ENCODE measurements at places on chromosomes 13 and 19.

DNA sequence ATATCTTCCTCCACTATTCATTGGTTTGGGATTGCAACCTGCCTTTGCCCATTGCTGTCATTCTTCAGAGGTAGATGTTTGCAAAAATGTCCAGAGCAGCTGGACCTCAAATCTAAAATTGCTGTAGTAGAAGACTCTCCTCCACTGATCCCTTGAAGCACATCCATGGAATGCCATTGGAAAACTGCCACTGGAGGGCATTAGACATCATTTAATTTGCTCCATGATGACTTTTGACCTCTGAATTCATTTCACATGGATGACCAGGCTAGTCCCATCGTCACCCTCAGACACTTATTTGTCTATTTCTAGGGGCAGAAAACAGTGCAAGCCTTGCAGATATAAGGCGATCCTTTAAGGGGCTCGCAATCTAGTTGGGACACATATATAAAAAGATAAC is 33.9 kb upstream of the FLT1 start:
- no peak for DNase-seq

DNA sequence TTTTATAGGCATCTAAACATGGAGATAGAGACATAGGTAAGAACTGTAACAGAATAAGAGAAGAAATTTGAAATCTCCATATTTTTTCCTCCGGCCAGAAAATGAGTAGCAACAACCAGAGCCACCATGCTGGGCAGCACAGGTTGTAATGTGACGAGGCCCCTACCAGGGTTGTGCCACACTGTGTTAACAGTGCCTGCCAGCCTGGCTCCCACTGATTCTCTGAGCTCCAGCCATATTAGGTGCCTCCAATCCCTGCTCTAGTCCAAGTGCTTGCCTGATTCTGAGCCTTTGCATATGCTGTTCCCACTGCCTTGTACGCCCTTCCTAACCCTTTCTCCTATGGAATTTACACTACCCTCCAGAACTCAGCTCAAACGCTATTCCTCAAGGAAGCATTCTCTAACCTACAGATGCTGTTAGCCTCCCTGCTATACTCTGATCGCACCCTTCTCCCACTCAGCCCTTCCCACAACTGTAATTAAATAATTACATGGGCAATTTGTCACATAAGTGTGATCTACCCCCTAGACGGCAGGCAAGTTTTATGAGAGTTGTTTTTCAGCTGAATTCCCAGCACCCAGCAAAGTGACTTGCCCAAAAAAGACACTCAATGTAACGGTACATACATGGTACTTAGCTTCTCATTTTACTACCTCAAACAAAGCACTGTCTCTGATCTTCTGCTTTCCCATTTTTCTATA is 37.6 kb upstream of the STARD13 start:
- no peak for DNase-seq

DNA sequence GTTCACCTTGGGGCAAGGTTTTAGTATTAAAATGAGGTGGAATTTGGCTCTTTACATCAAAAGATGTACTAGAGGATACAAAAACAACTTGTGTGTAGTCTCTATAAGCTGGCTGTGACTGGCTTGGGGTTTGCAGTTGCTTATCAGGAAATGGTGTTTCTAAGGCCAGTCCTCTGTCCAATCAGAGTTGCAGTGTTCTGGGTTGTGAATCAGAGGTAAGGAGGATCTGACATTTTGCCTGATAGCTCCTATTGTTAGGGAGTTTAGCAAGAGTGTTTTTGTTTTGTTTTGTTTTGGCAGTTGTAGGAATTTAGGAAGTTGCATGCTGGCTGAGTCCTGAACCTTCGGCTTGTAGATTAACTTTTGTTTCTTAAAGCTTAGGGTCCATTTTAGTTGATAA is 20.1 kb upstream of the ESD start:
- DNase-seq: peak; percentile 38

- no peak for DNase-seq
Observed at GRCh38 chr19:1394252-1395193, 6.8 kb downstream of the GAMT start.

GRCh38 chr19:1747285-1748114 is 5.8 kb upstream of the ONECUT3 start:
- peak; percentile 73 for DNase-seq

DNA sequence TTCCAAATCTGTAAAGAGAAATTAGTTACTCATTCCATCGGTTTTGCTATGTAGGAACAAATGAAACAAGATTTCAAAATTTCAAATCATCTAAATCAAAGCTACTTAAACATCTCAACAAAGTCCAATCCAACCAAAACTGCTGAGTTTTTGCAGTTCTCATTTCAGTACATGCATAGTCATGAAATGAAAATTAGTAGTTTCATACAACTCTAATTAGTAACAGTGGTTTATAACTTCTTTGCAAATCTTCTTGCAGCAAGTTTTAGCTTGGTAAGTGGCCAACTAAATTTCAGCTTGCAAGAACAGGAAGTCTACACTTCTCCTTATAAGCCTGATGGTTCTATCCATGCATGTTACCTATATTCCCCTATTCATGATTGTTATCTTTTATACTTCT is 75.6 kb downstream of the SPRY2 start:
- peak; percentile 7 for DNase-seq

DNA sequence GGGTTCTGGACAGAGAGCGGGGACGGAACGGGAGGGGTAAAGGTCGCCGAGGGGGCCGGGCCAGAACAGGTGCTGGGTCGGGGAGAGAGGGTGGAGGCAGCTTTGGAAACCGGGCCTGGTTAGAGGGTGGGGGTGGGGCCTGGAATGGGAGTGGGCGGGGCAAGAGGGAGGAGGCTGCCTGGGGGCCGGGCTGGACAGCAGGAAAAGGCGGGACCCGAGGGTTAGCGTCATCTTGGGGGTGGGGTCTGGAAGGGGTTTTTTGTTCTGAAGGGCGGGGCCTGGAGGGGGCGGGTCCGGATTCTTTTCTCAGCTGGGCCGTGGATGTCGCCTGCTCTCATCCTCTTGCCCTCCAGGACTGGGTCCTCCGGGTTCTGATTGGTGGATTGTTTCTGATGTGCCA is 4.3 kb upstream of the ZNF813 start:
- DNase-seq: peak; percentile 28

GRCh38 chr13:33940898-33941297 is 122.9 kb downstream of the RFC3 start:
- peak; percentile 35 for DNase-seq

- peak; percentile 80 for DNase-seq
Observed at GRCh38 chr13:39417643-39418042, 185.3 kb downstream of the LHFPL6 start.

DNA sequence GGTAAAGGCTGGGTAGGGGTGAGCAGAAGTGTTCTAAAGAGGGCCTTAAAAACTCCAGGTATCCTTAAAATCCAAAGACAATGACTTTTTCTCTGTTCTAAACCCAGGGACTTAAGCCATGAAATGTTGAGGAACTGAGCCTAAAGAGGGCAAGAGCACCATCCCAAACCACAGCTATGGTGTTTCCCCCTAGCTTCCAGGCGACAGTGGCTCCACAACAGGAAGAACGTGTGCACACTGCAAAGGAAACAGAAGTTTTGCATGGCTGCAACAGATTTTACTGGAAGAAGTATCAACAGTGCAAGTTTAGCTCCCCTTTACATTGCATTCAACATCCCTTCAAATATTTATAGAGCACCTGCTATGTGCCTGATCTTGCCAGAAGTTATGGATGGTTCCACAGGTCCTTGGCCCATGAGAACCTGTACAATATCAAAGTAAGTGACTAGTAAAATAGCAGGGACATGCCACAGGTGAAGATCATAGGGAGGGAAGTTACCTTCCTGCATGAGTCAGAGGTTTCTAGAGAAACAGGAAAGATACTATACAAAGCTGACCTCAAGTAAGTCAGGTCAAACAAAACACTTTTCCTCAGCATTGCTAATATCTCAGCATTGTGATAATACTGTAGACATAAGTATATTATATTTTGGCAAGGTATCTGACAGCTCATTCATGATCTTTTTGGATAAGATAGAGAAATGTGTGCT is 8.4 kb upstream of the KCTD12 start:
- DNase-seq: no peak

DNA sequence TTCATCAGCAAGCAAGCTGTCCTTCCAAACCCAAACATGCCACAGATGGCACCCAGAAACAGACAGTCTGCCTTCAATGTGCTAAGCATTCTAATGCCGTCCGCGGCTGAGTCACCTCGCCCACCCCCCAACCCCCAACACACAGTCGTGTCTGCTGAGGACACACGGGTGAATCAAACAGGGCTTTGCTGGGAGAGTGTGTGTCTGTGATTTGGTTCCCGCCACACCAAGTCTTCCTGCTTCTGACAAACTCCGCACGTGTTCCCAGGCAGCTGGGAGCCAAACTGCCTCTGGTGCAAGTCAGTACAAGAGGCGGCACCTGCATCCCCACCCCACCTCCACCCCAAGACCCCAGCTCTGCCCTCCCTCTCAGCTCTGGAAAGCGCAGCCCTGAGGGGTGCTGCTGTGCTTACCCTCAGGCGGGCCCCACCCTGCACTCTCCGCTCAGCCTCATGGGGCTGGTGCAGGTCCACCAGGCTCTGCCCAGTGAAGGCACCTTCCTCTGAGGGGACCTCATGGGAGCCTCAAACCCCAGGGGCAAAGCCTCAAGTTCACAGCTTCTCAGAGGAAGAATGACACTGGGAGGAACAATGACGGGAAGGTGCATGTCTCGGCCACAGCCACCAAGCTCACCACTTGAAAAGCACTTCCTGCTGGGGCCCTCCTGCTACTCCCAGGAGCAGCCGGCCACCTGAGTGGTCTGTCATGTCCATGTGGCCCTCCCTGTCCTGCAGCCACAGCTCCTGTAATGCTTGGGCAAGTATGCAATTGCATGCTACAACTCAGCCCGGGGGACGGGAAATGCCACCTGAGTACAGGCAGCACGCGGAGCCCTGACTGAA is 15.0 kb upstream of the SLC35E1 start:
- DNase-seq: peak; percentile 32

GRCh38 chr19:5484398-5485285 is 29.4 kb downstream of the ZNRF4 start:
- peak; percentile 17 for DNase-seq

DNA sequence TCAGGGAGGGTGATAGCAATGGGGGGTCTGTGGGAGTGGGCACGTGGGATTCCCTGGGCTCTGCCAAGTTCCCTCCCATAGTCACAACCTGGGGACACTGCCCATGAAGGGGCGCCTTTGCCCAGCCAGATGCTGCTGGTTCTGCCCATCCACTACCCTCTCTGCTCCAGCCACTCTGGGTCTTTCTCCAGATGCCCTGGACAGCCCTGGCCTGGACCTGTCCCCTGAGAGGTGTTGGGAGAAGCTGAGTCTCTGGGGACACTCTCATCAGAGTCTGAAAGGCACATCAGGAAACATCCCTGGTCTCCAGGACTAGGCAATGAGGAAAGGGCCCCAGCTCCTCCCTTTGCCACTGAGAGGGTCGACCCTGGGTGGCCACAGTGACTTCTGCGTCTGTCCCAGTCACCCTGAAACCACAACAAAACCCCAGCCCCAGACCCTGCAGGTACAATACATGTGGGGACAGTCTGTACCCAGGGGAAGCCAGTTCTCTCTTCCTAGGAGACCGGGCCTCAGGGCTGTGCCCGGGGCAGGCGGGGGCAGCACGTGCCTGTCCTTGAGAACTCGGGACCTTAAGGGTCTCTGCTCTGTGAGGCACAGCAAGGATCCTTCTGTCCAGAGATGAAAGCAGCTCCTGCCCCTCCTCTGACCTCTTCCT is 9.3 kb upstream of the CEACAM7 start:
- DNase-seq: no peak

All from choroid plexus epithelial cell (primary cell).